ENCODE measurements at places on chromosomes 5 and 9.
A peak's percentile ranks its signal among the peaks of the same experiment; 100 is the strongest.

GRCh38 chr5:140432916-140433315 lies 31.3 kb downstream of the ANKHD1 start:
- no peak for DNase-seq

DNA sequence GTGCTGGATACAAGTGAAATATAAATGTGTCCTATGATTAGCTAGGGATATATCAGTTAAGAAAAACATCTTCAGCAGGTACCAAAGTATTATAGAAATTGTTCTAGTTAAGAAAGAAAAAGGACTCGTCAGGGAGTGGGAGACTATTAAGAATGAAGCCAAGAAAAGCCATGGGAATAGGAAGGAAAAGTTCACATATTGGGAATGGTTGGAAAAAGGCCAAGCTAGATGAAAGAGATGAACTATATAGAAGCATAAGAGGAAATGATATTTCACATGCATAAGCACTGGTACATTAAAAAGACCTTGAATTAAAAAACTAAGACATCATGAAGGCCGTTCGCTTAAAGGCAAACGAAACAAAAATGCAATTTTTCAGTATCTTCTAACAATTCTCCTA lies 237.7 kb downstream of the ADAMTS6 start:
- no peak for DNase-seq

GRCh38 chr5:102863058-102863457 lies 108.0 kb downstream of the PAM start:
- DNase-seq, result no peak

- DNase-seq, result no peak
Measured at GRCh38 chr5:174319551-174319950, 274.0 kb downstream of the NSG2 start.

- no peak for DNase-seq
Measured at GRCh38 chr5:172756764-172757393, 14.1 kb downstream of the DUSP1 start.

GRCh38 chr5:135379046-135379654 lies 19.9 kb downstream of the MACROH2A1 start:
- DNase-seq, result no peak

DNA sequence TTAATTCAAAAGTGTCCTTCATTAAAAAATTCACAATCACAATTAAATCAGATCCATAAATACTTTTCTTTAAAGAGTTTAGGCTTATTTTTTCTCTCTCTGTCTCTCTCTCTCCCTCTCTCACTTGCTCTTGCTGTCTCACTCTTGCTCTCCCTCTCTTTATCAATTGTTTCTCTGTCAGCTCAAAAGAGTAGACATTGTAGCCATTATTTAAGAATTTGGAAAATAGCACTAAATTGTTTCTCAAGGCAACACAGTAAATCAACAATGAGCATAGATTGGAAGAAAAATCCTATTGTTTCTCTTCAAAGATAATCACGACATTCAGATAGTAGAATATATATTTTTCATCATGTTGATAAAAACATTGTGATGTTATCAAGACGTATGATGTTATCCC lies 1114.0 kb downstream of the PTPRD start:
- DNase-seq, result no peak

GRCh38 chr9:21933865-21934264 lies 60.3 kb downstream of the CDKN2A start:
- no peak for DNase-seq

GRCh38 chr5:97918620-97919019 lies 735.6 kb upstream of the RIOK2 start:
- no peak for DNase-seq

GRCh38 chr9:127014216-127014909 lies 99.8 kb downstream of the RALGPS1 start:
- no peak for DNase-seq

DNA sequence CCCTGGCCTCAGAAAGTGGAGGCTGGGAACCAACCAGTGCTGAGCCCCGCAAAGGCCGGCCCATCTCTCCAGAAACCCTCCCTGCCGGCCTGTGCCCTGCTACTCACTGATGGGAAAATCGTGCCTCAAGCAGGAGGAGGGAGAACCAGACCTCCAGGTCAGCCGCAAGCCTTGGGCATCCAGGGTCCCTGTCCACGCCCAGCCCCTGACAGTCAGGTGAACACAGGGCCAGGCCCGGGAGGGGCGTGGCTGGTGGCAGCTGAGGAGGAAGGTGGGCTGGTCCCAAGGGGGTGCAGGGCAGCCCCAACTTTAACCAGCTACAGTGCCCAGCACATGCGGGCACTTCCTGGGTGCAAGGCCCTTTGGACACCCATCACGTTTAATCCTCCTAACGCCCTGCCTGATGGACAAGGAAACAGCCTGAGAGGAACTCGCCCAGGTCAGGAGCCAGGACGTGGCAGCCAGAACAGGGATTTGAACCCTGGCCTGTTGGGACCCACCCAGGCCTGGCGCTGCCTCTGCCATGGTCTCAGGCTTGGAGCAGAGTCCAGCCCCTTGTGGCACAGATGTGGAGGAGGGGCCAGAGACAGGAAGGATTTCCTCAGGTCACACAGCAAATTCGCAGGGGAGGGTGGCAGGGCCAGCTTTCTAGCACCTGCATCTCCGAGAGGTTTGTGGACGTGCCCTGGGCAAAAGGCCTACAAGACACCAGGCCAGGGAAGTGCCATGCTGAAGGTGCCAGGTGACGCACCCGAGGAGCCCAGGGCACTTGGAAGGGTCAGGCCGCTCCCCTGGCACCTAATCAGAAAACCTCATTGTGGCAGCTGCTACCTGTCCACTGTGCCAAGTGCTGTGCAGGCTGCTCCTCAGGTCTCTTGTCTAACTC lies 4.5 kb downstream of the RALGDS start:
- DNase-seq, result no peak

DNA sequence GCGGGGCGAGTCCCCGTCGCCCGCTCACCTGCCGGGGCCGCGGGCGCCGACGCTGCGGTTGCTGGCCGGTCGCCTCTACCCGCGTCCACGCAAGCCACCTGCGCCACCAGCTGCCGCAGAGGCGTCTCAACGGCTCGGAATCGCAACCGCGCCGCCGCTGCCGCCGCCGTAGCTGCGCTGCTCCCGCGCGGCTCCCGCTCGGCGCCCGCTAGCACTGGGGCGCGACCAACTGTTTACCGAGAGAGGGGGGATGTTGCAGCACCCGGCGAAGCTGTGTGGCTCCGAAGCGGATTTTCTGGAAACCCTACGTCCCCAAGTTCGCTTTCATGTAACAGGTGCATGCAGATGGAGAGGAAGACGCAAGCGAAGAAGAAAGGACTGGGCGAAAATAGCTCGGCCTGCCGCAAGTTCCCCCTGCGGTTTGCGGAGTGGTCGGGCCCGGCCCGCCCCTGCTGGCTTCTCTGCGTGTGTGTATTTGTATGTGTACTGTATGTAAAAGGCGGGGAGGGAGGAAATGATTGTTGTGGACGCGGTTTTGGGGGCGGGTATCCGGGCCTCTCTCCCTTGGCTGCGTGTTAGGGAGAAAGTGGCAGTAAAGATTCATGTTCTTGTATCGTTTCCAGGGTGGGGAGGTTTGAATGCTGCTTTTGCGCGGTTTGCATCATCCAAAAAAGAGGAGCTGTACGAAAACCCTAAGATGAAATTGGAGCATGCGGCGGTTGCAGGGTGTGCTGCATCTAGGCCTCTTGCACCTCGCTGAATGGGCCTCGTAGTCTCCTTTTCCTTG lies at the start of gene PSIP1:
TSS of gene PSIP1 (minus strand) at position 182 of the 787 bp plus-strand sequence. CDS start 782 bp downstream, outside the sequence.
- DNase-seq, result peak; percentile 97
